ENCODE measurements at places on chromosomes 1 and 21.

GRCh38 chr21:44364151-44365053 lies 11.0 kb downstream of the TRPM2 start:
- DNase-seq, result no peak

- no peak for DNase-seq
Observed at GRCh38 chr1:116538544-116538943, 32.3 kb downstream of the CD58 start.

- no peak for DNase-seq
Observed at GRCh38 chr1:204834336-204834735, 36.3 kb upstream of the NFASC start.

DNA sequence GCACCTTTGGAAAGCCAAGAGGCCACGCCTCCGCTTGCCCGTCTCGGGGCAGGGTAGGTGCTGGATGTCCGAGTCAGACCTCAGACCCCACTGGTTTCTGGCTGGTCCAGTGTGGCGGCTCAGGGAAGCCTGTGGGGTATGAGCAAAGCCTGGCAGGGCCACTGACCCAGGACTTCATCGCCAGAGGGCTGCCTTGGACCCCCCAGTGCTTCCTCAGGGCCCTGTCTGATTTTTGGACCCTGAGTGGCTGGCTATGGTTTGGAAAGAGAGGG lies 20.4 kb downstream of the LHX4 start:
- no peak for DNase-seq
